ENCODE measurements at places on chromosomes 16 and 17.

DNA sequence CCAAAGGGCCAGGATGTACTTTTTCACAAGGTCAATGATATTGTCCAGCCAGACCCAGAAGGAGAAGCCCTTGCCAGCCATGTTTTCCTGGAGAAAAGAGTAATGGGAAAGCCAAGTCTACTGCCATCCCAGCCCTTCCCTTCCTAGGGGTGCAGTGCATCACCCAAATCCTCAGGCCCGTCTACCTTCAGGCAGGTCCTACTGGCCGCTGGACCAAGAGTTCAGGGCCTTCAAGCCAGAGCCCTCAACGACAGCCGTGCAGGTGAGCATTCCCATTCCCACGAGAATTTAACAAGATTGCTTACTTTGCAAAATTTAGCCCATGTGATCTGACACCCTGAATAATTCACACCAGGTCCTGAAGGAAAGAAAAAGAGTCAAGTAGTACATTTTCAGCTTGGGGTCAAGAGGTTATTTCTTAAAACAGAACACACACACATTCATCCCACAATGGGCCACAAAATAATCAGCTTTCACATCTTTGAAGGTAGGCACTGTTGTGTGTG lies 35.0 kb downstream of the STAT5A start:
- no peak for DNase-seq

DNA sequence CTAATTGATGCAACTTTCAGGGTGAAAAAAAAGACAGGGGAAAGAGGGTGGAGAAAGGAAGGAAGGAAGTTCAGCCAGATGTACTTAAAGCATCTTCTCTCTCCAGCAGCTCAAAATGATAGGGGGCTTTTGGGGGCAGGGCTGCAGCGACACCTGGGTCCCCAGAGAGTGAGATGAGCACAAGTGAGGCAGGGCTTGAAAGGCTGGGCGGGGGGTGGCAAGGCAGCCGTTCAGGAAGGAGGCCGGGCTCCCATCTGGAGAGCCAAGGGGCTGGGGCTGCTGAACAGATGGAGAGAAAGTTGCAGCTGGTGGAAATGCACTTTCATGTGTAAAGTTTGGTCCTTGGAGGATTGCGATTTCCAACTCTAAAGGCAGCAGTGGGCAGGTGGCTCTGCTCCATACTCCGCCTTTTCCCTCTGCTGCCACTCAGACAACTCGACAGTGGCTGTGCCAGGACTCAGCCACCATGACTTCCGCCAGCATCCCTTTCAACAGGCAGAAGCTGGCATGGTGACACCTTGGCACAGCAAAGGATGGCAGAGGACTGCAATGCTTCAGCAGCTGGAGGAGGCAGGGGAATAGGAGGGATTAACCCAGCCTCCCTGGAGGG lies 7.7 kb downstream of the SLC35B1 start:
- no peak for DNase-seq

DNA sequence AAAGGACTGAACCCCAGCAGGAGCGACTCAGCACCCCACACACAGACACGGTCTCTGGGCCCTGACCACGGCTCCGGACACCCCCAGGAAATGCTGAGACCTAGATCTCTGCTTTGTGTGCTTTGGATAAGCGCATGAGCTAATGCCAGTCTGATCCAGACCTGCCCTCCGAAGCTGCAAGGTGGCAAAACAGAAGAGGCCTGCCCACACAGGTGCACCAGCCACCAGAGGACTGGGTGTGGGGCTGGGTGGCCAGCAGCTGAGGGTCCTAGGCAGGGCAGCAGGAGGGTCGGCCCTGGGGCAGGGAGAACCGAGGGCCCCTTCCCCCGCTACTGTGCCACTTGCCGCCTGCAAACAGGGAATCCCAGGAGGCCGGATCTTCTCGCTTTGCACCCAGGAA lies 30.7 kb upstream of the EIF1 start:
- no peak for DNase-seq

GRCh38 chr17:79388556-79389295 lies 222.1 kb downstream of the RBFOX3 start:
- DNase-seq, result peak; percentile 85

GRCh38 chr16:55301385-55302008 lies 22.5 kb upstream of the IRX6 start:
- DNase-seq, result no peak

GRCh38 chr17:76957678-76958464 lies 89.7 kb downstream of the MGAT5B start:
- no peak for DNase-seq

- no peak for DNase-seq
These were observed 124.7 kb downstream of the BCAS3 start for GRCh38 chr17:60802377-60802776.

GRCh38 chr17:39754161-39754957 lies 16.6 kb downstream of the GRB7 start:
- DNase-seq, result peak; percentile 86

DNA sequence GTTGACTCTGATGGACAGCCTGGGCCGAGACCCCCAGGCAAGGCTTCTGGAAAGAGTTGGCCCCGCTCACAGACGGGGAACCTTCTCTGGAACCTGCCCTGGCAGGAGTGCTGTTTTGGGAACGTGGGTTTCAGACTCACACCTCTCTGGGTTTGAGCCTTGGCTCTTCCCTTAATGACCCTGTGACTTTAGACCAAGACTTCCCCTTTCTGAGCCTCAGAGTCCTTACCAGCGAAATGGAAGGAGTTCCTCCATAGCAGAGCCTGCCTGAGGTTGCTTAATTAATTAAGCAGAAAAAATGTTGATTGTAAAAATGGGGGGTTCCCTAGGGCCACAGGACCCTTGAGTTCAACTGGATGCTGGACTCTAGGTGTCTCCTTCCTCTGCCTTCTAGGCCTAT lies 408.2 kb downstream of the SEC14L1 start:
- DNase-seq, result no peak

DNA sequence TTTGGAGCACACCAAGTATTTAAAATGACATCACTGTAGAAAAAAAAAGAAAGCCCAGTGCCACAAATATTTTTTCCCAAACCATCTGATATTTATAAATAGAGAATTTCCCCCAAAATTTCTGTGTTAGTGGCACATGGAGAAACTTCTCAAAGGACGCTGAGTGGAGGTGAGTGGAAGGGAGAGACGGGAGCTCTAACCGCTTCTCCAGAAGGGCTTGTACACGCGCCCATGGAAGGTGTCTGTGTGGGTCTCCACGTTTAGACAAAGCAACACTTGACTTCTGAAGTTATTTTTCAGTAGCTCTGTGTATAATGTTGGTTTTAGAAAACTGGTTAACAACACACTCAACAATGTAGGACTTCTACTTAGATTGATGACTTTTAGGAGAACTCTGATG lies 1.0 kb downstream of the MYOCD start:
- DNase-seq, result no peak

DNA sequence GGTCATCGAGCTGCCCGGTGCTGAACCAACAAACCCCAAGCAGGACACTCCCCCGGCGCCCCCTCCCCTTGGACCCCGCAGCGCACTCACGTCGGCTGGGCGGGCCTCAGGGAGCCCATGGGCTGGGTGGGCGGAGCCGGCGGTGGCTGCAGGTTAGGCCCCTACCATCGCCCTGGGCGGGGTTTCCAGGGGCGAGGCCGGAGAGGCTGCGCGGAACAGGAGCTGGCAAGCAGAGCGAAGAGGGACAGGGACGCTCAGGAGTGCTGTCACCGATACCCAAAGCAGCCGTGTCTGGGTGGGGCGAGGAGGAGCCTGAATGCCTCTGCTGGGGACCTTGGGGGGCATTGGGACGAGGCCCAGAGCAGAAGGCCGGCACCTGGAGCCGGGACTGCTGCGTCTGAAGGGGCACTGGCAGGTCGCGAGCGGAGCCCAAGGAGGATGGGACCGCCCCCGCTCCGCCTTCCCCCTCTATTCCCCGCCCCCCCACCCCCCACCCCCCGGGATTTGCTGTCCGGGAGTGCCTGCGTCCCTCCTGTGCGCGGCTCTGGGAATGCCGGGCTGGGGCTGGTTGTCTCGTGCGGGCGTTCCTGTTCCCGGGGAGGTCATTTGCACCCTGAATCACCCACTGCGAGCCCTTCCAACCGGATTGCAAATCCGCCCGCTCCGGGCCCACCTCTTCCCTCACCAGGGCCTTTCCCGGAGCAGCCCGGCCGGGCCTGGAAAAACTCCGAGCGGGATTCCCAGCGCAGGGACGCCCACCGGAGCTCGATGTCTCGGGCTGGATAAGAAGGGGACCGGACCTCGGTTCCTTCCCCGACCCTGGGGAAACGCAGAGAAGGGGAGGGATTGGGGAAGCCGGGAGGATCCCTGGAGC lies 902 bp downstream of the ARHGAP27 start:
- peak; percentile 99 for DNase-seq

- no peak for DNase-seq
These were observed 80.8 kb downstream of the CLEC16A start for GRCh38 chr16:11025120-11025531.

- no peak for DNase-seq
These were observed 68.9 kb upstream of the HAS3 start for GRCh38 chr16:69036399-69037091.

DNA sequence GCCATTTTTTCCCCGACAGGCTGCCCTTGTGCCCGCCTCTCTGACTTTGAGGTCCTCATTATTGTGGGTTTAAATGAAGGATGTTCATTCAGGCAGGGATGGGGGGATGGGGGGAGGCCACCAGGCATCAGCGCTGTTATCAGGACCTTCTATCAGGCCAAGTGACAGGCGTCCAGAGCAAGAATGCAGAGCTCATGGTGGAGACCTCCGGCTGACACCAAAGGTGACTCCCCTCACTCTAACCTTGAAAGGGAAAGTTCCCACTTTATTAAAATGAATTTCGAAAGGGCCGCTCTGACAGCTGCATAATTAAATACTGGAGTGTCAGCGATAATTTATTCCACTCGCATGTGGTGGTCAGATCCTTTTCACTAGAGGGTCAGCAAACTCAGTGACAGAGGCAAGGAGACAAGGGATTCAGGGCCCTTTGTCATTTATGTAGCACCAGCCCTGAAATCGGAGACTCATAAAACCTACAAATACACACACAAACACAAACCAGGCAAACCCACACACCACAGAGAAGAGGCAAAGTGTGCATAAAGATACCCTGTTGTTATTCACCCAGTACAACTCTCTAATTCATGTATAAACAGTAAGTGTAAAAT lies 436.0 kb downstream of the MAF start:
- DNase-seq, result no peak

DNA sequence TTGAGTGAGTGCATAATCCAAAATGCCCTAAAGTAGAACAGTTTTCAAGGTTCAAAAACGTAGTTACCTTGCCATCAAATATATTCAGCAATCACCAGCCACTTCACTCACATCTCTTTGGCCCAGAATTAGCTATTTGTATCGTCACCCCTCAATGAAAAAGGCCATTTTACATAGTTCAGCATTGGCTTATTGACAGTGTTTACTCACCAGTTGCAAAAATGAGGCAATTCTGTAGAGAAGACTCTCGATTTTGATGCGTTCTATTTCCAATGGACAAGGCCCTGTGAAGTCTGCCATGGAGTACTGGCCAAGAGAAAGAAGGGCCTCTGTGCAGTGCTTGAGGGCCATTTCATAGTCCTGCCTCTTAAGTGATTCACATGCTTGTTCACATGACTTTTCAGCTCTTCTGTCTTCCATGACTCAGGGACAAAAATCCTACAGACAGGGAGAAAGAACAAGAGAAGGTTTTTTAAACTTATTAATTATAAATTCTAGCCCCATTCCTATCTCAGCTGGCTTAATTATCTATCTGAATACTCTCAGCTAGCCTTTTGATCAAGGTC lies 26.5 kb downstream of the HELZ start:
- DNase-seq, result no peak

DNA sequence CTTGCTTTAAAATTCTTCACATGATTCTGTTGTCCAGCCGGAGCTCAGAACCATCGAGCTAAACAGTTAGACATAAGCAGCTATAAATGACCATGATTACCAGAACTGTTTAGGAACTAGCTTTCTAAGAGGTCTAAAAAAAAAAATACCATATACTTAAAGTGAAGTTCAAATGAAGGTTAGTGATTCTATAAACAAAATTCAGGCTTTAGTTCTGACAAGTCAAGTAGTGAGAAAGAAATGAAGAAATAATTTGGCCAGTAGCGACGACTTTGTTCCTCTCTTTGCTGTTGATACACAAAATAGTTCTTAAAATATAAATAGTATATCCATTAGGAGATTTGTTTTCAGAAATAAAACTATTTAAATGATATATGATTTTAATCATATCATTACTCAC lies 27.7 kb downstream of the ABCA8 start:
- no peak for DNase-seq

GRCh38 chr17:6413065-6413464 lies 21.9 kb downstream of the AIPL1 start:
- DNase-seq, result peak; percentile 55

DNA sequence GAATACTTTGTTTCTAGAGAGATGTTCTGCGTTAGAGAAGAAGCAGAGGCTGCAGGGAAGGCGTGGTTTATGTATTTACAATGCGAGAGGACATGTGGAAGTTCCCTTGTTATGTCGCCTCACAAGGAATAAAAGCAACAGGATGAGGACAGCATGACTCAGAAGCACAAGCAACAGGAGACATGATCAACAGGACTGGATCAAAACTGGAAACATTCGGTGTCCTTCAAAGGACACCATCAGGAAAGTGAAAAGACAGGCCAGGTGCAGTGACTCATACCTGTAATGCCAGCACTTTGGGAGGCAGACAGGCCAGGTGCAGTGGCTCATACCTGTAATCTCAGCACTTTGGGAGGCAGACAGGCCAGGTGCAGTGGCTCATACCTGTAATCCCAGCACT lies 52.6 kb downstream of the CCDC57 start:
- DNase-seq, result no peak

GRCh38 chr16:4019371-4019791 lies 96.9 kb downstream of the ADCY9 start:
- DNase-seq, result no peak

- DNase-seq, result no peak
These were observed 26.6 kb upstream of the MFSD6L start for GRCh38 chr17:8825802-8826201.

GRCh38 chr17:17696085-17696484 lies 14.8 kb downstream of the RAI1 start:
- no peak for DNase-seq

- DNase-seq, result no peak
These were observed 20.2 kb downstream of the SYCE1L start for GRCh38 chr16:77219437-77219836.

GRCh38 chr16:50842589-50842988 lies 100.7 kb downstream of the CYLD start:
- no peak for DNase-seq

DNA sequence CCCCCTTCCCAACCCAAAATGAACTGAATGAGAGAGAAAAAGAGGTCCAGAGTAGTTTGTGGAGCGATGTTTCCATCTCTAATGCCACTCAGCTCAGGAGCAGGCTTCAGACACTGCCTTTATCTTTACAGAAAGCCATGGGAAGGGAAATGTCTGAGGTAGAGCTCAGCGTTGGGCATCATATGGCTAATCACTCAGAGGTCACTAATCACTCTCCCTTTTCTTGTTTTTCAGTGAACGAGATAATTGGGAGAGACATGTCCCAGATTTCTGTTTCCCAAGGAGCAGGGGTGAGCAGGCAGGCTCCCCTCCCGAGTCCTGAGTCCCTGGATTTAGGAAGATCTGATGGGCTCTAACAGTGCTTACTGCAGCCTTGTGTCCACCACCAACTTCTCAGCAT lies 9.8 kb downstream of the ESRP2 start:
- no peak for DNase-seq

- no peak for DNase-seq
These were observed 100.9 kb downstream of the AMFR start for GRCh38 chr16:56324406-56324805.

All from HuH-7.5 (cell line).